ENCODE measurements at places on chromosomes 16 and 17.

- no peak for DNase-seq
These were observed 122.4 kb downstream of the LAT start for GRCh38 chr16:29107299-29107698.

DNA sequence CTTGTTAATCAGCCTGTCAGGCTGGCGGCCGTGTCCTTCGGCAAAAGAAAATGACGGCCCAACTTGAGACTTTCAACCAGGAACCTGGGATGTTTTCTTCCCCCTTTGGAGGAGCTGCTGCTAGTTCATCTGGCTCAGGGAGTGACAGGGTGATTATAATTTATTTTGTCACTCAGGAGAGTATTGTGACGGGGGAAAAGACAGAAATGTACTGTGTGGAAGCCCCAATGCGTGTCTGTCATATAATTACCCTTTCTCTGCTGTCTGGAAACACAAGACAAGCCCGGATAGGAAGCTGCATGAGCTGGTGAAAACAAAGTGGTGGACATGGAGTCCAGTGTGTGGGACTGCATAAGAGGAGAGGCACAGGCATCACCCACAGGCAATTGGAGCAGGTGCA lies 326.2 kb upstream of the HSBP1 start:
- DNase-seq: no peak

DNA sequence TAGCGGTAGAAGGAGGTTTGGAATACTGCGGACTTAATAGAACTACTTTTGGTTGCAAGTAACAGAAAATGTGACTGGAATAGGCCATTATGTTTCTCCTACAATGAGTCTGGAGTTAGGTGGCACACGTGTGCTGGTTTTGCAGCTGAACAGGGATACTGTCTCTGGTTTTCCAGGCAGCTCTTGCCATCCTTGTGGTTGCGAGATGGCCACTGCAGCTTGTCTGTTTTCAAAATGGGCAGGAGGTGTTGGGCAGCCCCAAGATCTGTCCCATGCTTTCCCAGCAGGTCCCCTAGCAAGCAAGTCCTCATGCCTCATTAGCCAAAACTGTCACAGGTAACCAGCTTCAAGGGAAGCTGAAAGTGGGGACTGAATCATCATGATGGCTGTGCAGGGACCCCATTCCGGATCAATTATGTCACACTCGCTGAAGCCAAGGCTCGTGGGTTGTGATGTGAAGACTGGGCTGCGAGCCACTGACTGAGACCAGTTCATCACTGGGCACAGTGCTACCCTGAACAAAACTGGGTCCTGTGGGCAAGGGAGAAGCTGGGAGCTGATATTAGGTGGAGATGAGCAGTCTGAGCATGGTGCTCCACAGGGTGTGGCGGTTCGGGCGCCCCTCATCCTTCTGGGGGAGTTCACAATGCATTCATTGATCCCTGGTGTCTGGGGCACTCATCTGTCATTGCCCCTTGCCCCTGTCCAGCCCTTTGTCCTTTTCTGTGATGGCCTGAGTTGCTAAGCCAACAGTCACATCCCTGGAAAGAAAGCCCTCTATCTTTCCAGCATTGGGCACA lies 82.1 kb downstream of the KSR1 start:
- no peak for DNase-seq

DNA sequence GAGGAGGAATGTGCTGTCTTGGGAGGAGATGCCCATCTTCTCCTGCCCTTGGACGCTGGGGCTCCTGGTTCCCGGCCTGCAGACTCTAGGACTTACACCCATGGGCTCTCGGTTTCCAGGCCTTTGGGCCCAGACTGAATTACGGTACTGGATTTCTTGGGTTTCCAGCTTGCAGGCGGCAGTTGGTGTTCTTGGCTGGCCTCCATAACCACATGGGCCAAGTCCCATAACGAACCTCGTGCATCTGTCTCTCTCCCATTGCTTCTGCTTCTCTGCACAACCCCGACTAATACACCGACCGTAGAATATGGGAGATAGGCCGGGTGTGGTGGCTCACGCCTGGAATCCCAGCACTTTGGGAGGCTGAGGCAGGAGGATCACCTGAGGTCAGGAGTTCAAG lies 162.6 kb downstream of the SDK2 start:
- DNase-seq: no peak

- DNase-seq: no peak
These were observed 449.3 kb downstream of the KCNJ2 start for GRCh38 chr17:70618641-70619040.

GRCh38 chr16:15599303-15600070 lies 43.5 kb downstream of the MARF1 start:
- DNase-seq: no peak

- DNase-seq: no peak
These were observed 12.9 kb downstream of the HEATR6 start for GRCh38 chr17:60065867-60066266.

- no peak for DNase-seq
These were observed 398.6 kb downstream of the CPPED1 start for GRCh38 chr16:12405089-12405488.

DNA sequence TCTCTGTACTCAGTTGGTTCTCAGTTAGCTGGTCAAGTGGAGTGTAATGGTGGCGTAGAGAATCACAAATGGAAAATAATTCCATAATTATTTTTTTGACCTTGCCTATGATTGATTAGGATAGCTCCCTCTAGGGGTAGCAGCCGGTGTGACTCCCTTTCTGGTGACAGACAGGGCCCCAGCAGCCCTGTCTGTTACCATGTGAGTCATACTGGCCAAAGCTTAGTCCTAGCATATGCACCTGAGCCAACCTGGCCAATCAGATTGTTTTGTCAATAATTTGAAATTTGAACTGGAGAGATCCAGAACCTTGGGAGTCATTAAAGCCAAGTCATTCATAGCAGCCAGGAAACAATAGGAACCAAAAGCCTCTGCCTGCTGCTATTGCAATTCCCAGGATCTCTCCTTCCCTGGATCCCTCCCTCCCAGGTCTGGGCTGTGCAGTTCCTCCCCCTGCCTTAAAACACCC lies 5.6 kb downstream of the PNPO start:
- DNase-seq: peak; percentile 51

DNA sequence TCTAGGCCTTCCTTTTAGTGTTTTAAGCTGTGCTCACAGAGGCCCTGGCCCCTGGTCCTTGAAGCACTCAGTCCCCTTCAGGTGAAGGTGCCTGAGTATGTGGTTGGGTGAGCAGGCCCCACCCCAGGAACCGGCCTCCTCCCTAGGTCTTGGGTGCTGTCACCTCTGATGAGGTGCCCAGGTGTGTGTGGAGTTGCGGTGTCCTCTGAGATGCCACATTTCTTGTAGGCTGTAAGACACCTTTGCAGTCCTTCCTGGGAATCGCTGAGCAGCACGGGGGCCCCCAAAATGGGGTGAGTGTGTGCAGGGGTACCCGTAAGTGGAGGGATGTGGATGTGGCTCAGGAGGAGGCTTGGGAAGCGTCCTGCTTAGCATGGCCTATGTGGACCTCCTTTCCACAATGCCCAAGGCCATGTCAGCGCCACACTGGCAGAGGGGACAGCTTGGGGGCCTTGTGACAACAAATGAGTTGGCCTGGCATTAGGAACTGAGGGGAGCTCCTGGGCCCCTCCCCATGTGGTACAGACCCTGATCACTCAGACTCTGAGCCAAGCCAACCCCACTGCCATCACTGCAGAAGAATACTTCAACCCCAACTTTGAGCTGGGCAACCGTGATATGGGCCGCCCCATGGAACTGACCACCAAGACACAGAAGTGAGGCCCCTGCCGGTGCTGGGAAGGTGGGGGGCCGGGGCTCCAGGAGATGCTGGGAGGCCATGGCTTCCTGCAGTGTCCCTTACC lies 11.2 kb downstream of the CORO6 start:
- no peak for DNase-seq

DNA sequence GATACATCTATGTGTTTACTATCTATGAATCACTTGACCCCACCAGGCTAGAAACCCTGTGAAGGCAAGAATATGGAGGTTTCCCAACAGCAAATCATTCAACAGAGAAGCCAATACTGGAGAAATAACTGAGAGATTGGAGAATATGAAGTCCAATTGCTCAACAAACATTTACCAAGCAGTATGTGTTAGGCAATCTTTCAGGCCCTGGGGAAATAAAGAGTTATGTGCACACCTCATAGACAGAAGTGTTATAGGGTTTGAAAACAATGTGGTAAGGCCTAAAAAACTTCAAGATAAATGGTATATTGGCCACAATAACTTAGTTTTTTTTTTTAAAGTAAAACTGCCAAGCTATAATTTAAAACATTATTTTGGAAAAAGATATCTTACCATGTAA lies 1245.8 kb downstream of the CDH11 start:
- no peak for DNase-seq

- no peak for DNase-seq
These were observed 22.6 kb downstream of the NACA2 start for GRCh38 chr17:61568219-61569072.

- DNase-seq: no peak
These were observed 176.4 kb downstream of the MSI2 start for GRCh38 chr17:57432507-57433277.

GRCh38 chr17:42669977-42670788 lies 6.6 kb downstream of the PLEKHH3 start:
- DNase-seq: peak; percentile 49

- DNase-seq: no peak
These were observed 606.4 kb upstream of the SALL1 start for GRCh38 chr16:51757505-51757904.

GRCh38 chr16:74738816-74739215 lies 35.8 kb downstream of the FA2H start:
- DNase-seq: no peak

- peak; percentile 83 for DNase-seq
These were observed at the start of gene CBX4 for GRCh38 chr17:79839356-79840268. TSS of gene CBX4 (minus strand) at chr17:79839440. CDS start at chr17:79839251, 189 bp downstream.

- no peak for DNase-seq
These were observed 46.9 kb upstream of the SIAH1 start for GRCh38 chr16:48432136-48432535.

- DNase-seq: no peak
These were observed 3.0 kb upstream of the ADAMTS18 start for GRCh38 chr16:77437859-77438258.

DNA sequence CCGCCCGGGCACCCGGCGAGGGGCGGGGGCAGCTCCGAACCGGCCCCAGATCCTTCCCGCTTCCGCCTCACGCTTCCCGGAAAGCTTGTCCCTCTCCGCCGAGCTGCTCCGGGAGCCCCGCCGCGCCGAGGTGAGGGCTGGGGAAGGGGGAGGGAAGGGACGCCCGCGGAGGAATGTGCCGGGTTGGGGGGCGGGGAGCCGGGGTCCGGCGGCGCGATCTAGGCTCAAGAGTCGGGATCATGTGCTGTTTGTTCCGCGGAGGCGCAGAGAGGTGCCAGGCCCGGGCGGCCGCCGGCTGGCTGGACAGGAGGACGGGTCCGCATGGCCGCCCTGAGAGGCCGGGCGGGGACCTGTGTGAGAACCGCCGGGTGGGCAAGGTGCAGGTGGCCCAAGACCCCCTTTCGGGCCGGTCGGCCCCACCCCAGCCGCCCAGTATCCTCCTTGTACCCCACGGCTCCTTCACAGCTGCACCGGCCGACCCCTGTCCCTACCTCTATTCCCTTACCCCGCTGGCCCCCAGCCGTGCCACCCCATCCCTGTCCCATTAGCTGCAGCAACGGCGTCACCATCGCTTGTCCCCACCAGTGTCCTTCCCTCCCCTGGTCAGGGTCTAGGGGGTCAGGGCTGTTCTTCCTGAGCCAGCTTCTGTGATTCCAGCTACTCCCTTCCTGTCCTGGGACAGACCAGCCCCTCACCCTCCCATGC lies 429 bp downstream of the KIF1C start:
- no peak for DNase-seq

DNA sequence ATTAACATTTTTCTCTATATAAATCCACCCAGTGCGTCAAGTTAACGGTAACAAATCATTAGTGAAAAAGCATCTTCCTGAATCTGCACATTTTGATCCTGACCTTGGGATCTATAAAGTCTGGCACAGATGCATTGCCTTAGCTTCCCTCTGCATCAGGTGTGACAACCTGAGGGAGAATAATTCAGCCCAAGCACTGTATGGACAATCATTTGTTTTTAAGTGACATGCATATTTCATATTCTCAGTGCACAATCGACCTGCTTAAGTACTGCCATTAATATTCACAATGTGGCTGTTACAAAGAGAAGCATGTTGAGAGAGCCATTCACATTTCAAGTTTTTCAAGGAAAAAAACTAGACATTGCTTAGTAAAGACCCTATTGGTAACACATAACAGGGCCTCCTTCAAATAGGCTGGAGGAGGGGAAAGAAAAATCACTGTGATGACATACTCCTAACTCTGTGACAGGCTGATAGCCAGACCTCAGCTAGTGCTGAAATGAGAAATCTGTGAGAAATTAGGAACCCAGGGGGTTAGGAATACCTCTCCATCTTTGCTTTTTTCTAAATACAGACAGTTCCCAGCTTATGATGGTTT lies 505.3 kb upstream of the CDH5 start:
- DNase-seq: no peak

Data from central memory CD4-positive, alpha-beta T cell (primary cell).